ENCODE measurements at places on chromosomes 7 and 10.

GRCh38 chr10:97650726-97651125, 10.3 kb downstream of the PI4K2A start:
- DNase-seq, result no peak

DNA sequence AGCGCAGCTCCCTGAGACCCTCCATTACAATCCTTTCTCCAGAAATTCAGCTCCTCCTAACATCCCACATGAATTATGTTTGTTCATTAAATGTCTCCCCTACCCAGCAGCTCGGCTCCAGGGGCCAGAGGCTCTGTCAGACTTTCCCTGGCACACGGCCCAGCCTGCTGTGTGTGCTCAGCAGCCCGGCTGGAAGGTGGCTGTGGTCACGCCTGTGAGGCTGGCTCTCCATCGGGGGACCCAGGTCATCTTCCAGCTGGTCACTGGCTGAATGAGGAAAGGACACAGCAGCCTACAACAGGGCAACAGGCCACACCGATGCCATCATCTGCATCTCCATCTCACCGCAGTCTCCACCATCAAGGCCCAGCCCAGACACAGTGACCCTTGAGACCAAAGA, 219.8 kb downstream of the MAD1L1 start:
- DNase-seq, result no peak

GRCh38 chr10:131107970-131108369, 203.6 kb downstream of the TCERG1L start:
- no peak for DNase-seq

GRCh38 chr10:16674147-16674703, 143.0 kb downstream of the RSU1 start:
- no peak for DNase-seq

GRCh38 chr10:34710391-34710751, 104.7 kb downstream of the PARD3 start:
- no peak for DNase-seq

Data from activated CD8-positive, alpha-beta memory T cell treated with anti-CD3 and anti-CD28 coated beads for 1 hour (primary cell).